ENCODE measurements at places on chromosomes 7 and 10.

DNA sequence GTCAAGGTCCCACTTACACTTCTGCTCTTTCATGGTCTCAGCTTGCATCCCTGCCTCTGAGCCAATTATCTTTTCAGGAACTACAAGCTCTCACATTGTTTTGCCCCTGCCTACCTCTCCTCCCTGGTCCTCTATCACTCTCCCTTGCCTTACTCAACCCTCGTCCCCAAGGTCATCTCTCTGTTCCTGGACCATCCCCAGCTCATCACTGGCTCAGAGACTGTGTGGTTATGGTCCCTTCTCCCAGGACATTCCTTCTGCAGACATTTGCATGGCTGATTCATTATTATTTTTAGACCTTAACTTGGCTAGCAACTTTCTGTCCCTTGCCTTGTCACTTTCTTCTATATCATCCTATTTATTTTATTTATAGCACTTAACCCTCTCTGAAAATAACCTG is 17.8 kb upstream of the GPAM start:
- no peak for DNase-seq

GRCh38 chr10:121591186-121591585 is 7.1 kb downstream of the FGFR2 start:
- DNase-seq: no peak

GRCh38 chr7:49341849-49342248 is 417.5 kb downstream of the CDC14C start:
- DNase-seq: no peak

GRCh38 chr7:145030754-145031153 is 194.9 kb upstream of the TPK1 start:
- DNase-seq: no peak

DNA sequence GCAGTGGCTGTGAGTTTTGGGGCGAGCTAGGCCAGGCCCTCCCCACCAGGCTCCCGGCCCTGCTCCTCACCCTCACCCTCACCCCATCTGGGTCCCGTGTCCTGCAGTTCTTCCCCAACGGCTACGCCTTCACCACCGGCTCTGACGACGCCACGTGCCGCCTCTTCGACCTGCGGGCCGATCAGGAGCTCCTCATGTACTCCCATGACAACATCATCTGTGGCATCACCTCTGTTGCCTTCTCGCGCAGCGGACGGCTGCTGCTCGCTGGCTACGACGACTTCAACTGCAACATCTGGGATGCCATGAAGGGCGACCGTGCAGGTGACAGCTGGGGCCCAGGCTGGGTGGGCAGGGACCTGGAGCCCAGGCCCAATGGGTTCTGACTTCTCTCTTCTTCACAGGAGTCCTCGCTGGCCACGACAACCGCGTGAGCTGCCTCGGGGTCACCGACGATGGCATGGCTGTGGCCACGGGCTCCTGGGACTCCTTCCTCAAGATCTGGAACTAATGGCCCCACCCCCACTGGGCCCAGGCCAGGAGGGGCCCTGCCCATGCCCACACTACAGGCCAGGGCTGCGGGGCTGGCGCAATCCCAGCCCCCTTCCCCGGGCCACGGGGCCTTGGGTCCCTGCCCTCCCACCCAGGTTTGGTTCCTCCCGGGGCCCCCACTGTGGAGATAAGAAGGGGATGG is 4.9 kb downstream of the GNB2 start:
- no peak for DNase-seq

- no peak for DNase-seq
These were observed 18.0 kb downstream of the ELMO1 start for GRCh38 chr7:37430640-37431039.

- no peak for DNase-seq
These were observed 72.8 kb downstream of the C10orf105 start for GRCh38 chr10:71646592-71647292.

DNA sequence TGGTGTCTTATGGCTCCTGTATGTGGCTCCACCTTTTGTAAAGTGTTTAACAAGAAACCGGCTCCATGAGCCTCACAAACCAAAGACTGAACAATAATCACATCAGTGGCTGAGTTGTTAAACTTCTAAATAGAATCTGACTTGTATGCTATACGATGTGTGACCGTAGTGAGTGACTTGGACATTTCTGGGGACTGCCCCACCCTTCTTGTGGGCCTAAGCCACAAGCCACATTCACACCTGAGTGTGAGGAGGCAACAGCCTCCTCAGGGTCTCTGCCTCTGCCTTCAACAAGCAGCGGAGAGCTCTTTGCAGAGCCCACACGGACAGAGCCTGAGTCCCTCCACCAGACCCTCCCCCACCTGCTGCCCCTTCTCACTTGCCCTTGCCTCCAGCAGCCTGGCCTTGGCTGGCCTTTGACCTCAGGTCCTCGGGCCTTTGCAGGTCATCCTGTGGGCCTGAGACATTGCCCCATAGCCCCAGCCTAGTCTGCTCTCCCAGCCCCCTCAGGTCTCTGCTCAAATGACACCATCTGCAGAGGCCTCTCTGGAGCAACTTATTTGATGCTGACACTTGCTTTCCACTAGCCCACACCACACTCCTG is 156.8 kb upstream of the TNS3 start:
- no peak for DNase-seq

GRCh38 chr7:107836237-107837144 is 33.5 kb upstream of the SLC26A3 start:
- no peak for DNase-seq

- no peak for DNase-seq
These were observed 464.4 kb upstream of the MBL2 start for GRCh38 chr10:53236941-53237340.

GRCh38 chr7:95758187-95758586 is 14.2 kb upstream of the DYNC1I1 start:
- DNase-seq: no peak

DNA sequence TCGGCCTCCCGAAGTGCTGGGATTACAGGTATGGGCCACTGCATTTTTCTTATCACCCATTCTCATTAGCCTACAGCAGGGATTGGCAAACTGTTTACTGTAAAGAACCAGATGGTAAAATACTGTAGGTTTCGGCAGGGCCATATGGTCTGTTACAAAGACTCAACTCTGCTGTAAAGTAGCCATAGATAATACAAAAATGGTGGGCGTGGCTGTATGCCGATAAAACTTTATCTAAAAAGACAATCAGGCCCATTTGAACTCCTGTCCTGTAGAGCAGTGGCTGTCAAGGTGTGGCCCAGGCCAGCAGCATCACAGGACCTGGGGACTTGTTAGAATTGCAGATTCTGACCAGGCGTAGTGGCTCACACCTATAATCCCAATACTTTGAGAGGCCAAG is 134.3 kb downstream of the CUX1 start:
- no peak for DNase-seq

GRCh38 chr10:96619120-96619519 is 32.3 kb upstream of the TM9SF3 start:
- DNase-seq: no peak

GRCh38 chr10:98488669-98489430 is 42.1 kb upstream of the HPS1 start:
- DNase-seq: no peak

- DNase-seq: no peak
These were observed 181.3 kb downstream of the SDK1 start for GRCh38 chr7:3482147-3482921.
